DMS53 (cell line): ENCODE measurements at places on chromosomes 16 and 17.

GRCh38 chr16:4384509-4384942 is 12.9 kb downstream of the VASN start:
- DNase-seq = no peak

DNA sequence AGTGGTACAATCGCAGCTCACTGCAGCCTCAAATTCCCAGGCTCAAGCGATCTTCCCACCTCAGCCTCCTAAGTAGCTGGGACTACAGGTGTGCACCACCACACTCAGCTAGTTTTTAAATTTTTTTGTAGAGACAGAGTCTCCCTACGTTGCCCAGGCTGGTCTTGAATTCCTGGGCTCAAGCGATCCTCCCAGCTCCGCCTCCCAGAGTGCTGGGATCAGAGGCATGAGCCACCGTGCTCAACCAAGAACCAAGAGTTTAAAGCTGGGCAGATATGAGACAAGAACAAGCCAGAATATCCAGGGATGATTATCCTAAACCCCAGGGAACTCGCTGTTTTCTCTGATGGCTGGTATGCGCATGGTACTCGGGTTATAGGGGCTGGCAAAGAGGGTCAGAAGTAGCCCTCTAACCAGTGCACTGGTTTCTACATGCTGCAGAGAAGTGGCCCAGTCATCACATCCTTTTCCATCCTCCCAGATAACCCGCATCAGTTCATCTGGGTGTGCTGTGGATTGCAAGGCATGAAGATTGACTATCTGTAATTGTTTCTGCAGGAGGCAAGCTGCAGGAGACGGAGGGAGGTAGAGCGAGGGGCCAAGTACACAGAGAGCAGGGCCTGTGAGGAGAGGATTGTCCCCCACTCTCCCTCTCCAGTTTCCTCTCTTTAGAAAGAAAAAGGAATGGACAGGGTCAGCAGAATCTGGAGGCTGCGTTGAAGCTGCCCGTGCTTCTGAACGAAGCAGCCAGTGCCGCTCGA is 33.6 kb upstream of the TOB1 start:
- no peak for DNase-seq

DNA sequence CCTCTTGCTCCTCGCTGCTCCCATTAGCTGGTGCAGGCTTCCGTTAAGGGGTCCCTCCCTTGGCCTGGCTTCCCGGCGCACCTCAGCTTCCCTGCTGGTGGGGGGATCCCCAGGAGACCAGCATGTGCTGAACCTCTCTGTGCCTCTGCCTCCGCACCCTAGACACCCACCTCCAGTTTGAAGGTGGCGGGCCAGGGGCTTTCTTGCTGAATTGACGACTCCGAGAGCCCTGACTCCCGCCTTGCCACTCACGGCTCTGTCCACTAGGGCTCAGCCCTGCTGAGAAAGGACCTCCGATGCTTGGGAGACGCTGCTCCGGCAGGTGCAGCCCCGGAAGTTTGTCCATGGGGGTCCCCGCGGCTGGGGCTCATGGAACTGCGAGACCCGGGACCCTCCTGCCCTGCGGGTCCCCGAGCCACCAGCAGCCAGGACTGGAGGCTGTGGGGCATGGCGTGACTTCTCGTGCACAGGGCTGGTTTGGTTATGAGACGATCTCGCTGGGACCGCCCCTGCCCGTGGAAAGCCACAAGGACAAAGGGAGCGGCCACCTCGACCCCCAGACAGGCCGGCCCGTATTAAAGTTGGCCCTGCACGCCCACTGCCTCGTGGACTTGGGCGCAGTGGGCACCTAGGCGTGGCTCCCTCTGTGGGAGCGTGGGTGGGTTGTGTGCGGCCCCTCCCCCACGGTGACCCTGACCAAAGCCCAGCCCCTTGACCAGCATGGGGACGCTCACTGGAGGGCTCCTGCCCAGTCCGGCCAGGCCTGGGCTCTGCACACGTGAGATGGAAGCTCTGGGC is 8.1 kb downstream of the CHMP6 start:
- DNase-seq = no peak

DNA sequence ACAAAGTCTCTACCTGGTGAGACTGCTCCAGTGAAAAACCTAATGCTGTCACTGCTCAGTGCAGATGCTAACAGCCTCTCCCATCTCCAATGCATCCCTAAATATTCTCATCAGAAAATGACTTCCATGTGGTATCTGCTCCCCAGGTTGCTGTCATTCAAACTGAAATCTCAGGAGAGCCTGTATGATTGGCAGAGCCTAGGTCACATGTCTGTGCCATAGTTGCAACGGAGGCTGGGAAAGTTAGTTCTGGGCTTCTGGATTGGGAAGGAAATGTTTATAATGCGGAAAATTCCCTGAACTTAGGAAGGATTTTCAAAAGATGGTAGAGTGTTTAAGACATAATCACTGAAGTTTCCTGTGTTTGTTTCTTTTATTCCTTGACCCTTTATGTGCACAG is 206.4 kb upstream of the ZKSCAN2 start:
- DNase-seq = no peak

DNA sequence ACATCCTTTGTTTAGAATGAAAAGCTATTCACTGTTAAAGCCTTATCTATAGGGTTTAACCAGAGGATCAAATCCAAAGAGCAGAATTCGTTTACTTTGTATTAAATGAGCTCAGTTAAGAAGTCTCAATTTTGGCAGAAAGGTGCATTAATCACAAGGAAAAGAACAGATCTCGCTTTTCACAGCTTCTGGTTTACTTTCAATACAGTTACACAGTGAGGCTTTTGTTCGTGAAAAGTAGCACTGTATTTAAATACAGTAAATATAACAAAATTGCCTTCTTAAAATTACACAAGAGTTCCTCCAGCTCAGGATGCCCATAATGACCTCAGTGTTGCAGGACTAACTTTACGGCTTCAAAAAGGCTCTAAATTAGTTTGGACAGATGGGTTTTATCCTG is 669.1 kb upstream of the SALL1 start:
- DNase-seq = no peak

DNA sequence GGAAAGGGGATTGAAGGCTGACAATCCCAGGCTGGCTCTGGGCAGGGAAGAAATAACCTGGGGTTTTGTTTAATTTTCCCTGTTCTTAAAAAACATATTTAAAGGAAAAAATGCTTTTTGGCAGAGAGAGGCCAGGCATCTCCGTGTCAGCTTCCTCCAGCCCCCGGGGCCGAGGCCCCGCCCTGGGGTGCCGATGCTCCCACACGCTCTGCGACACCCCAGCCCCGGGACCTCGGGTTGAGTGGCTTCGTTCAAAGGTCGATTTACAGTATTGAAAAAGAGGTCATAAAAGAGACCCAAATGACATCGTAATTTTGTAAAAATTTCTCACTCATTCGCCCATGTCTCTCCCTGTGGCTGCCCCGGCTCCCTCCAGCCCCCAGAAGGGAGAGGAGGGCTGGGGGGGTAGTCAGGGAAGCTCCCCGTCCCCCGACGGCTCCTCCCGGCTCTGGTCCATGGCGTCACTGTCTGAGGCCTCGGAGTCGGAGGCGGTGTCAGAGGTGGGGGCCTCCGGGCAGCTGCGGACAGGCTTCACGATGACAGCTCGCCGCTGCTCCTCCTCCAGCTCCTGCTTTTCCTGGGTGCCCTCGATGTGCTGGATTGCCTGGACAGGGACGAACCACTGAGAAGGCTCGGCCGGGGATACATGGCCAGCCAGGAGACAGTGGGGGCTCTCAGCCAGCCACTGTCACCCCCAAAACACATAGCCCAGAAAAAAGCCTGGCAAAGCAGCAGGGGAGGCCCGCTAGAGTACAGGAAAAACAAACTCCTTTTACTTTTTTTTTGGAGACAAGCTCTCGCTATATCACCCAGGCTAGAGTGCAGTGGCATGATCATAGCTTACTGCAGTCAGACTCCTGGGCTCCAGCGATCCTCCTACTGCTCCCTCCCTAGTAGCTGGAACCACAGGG is 14.9 kb downstream of the TFAP4 start:
- no peak for DNase-seq

GRCh38 chr16:50576403-50577113 is 28.4 kb downstream of the NKD1 start:
- DNase-seq = no peak

GRCh38 chr16:29994600-29995323 is 655 bp downstream of the HIRIP3 start:
- peak; percentile 57 for DNase-seq

DNA sequence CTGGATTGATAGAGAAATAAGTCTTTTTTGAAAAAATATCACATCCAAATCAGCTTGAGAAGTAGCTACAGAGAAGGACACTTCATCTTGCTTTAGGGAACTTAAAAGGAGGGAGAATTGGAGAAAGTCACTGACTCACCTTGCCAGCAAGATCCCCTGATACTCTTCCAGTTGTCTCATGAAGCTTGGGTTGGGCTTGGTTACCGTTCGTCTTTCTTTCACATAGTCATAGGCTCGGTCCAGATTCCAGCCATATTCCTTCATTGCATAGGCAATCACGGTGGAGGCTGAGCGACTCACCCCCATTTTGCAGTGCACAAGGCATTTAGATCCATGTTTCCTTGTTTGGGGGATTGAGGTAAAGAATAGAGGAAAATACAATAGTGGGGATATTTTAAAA is 25.3 kb upstream of the CORO6 start:
- DNase-seq = no peak

DNA sequence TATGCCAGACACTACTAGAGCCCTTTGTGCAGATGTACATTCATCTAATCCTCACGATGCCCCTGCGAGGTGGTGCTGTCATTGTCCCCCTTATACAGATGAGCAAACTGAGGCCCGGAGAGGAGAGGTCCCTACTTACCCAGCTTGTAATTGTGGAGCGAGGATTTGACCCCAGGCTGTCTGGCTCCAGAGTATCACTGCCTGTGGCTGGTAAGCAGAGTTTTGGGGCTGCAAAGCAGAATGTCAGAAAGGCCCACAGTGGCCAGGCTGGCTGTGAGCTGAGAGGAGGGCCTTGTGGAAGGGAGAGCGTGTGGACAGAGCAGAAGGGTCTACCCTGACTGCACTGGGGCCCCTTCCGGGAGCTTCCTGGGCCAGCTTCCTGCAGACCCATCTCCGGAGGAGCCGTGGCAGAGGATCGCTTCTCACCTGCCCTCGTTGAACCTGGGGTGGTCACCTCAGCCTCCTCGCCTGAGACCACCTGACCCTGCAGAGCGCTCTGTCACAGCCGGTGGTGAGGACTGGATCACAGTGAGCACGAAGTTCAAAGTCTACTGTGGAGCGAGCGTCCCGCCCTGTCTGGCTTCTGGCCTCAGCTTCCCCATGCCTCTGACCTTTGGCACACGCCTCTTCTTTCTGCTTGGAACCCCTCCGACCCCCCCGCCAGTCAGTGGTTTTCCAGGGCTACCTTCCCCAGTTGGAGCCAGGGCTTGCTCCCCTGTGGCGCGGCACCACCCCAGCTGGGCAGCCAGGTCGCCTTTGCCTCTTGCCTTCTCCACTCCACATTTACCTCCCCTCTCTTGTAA is 12.1 kb downstream of the CMIP start:
- DNase-seq = no peak

DNA sequence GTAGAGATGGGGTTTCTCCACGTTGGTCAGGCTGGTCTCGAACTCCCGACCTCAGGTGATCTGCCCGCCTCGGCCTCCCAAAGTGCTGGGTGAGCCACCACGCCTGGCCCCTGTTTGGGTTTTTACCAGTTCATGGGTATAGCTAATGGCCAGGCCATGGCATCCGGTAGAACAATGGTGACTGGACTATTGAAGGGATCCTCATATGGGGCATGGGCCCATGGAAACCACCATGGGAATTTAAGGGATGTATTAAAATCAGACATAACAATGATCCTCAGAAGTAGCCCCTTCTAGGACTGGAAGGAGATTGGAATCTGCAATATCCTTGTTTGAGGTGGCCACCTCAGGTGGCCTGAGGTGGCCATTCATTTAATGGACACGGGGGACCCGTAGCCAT is 17.5 kb upstream of the GUCY2D start:
- DNase-seq = no peak

DNA sequence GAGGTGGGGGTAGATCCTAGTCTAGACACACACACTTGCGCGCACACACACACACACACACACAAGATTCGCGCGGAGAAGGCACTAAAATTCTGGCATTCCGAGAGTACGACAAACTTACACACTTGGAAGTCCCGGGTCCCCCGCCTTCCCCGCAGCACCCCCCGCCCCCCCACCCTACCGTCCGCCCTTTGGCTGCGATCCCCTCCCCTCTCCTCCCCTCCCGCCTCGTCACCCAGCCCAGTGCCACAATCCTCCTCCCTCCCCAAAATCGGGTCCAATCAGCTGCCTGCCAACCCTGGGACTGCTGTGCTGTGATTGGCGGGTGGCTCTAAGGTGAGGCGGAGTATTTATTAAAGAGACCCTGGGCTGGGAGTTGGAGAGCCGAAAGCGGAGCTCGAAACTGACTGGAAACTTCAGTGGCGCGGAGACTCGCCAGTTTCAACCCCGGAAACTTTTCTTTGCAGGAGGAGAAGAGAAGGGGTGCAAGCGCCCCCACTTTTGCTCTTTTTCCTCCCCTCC is at the start of gene SOX9:
TSS of gene SOX9 (plus strand) at position 379 of the 522 bp plus-strand sequence. CDS start 372 bp downstream, outside the sequence.
- peak; percentile 92 for DNase-seq

GRCh38 chr17:49910094-49910857 is 58.7 kb upstream of the DLX4 start:
- no peak for DNase-seq

GRCh38 chr17:59856859-59857794 is 35.6 kb downstream of the TUBD1 start:
- DNase-seq = peak; percentile 14

- DNase-seq = no peak
Measured at GRCh38 chr16:86362155-86362849, 148.0 kb upstream of the FOXF1 start.

GRCh38 chr16:57628008-57628781 is at the start of gene ADGRG1:
Gene ADGRG1 (plus strand): TSS chr16:57628630. CDS start chr16:57650288, 21,658 bp downstream.
- DNase-seq = peak; percentile 31

DNA sequence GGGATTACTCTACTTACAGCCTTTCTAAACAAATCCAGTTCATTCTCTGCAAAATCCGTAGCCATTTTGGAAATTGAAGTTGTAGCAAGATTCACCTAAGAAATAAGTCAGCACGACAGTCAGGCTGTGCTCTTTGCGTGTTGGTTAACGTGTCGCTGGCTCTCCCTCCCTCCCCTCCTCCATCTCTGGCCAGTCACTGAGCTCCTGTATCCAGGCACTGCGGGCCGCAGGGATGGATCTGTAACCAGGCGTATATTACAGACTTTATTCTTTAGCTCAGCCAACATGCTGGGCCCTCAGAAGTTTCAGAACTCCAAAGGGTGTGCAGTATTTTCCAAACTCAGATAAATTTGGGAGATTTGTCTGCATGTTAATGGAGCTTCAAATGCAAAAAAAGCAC is 30.8 kb downstream of the KDM8 start:
- no peak for DNase-seq

GRCh38 chr17:65518256-65518655 is 43.2 kb downstream of the AXIN2 start:
- DNase-seq = no peak

DNA sequence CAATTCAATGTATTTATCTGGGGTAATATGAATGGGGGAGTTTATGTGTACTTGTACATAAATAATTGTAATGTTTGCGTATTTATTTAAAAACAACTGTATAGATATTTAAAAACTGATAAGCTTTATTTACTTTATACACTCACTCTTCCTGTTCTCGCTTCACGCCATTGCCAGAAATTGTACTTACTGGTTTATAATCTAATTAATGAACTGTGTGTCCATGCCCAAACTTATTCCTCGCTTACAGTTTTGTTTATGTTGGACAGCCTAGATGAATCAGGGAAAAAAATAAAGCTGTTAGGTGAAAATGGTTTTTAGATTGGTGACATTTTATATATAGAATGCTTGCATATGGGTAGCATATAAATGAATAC is 30.8 kb downstream of the AATF start:
- DNase-seq = peak; percentile 4

GRCh38 chr16:56861092-56861610 is 3.9 kb upstream of the SLC12A3 start:
- no peak for DNase-seq
